ENCODE measurements at places on chromosomes 12 and 14.

DNA sequence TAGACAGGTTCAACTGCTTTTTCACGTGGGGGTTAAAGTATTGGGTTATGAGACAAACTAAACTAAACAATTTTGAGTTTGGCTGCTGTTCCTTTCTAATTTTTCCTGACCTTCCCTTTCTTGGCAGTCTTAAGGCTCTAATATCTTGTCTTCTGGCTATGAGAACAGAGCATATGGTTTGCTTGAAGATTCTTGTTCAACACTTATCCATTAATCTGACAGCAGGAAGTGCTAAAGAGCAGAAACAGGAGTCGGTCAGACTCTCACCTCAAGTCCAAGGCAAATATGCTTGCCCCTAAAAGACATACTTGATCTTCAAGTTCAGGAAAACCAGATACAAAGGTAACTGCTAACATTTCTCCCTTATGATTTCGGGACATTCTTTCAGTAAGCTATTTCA lies 52.6 kb upstream of the KCNJ8 start:
- DNase-seq = peak; percentile 58

GRCh38 chr14:105864651-105865265 lies 338.4 kb downstream of the TMEM121 start:
- no peak for DNase-seq

- DNase-seq = no peak
These were observed 268.5 kb downstream of the ALG10B start for GRCh38 chr12:38585086-38585485.

DNA sequence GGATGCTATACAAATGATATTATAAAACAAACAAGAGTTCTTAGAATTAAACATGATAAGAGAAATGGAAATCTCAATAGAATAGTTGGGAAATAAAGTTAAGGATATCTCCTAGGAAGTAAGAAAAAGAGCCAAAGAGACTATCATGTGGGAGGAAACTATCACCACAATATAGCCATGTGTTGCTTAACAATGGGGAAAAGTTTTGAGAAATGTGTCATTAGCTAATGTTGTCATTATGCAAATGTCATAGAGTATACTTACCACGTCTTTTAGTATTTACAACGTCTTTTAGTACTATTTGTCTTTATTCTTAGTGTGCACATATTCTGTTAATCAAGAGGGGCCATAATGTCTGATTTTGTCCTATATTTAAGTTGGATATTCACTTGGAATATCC lies 58.7 kb downstream of the ZNF641 start:
- DNase-seq = no peak

GRCh38 chr12:76084863-76085519 lies 506 bp upstream of the NAP1L1 start:
- peak; percentile 73 for DNase-seq

- DNase-seq = no peak
These were observed 19.3 kb downstream of the JAG2 start for GRCh38 chr14:105149146-105149781.

GRCh38 chr12:46948936-46949545 lies 123.2 kb upstream of the SLC38A4 start:
- no peak for DNase-seq

GRCh38 chr14:35079742-35080141 lies 33.7 kb downstream of the FAM177A1 start:
- no peak for DNase-seq

DNA sequence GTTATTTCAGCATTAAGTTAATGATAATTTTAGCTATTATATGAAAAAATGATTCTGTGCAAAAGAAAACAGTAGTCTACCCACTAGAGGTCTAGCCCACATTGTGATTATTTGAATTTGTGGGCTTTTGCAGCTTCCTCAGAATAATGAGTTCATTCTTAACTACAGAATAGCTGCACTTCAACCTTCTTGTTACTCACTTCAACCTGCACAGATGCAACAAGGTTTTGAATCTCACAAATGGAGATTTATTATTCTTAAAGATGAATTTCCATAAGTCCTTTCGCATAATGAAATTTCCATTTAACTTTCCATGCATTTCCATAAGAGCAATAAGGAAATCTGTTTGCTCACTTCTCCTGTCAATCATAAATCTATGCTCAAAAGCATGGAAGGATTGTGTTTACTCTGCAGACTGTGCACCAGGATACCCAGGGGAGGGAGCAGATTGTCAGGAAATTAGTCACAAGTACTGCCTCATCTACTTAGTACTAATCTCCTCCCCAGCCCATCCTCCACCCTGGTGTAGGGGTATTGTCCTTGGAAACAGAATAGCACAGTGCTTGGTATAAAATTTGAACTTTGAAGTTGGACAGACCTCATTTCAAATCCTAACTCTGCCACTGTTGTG lies 24.1 kb downstream of the PTGER2 start:
- DNase-seq = peak; percentile 95

GRCh38 chr14:98798099-98798498 lies 473.9 kb downstream of the BCL11B start:
- DNase-seq = no peak

DNA sequence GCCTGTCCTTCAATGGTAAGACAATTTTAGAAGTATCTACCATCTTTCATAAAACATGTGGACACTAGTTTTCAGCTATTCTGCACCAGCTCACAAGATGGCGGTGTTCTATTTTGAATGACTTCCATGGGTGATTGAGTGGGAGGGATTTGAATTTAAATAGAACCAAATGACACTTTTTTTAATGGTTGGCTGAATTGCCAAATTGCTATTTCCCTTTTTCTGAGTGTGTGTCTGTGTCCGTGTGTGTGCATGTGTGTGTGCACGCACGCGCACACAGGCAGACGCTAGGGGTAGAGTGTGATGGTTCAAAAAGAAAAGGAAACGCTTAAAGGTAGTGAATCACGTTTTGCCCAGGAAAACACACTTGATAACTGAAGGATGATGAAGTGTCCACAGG lies 362.6 kb downstream of the DAD1 start:
- DNase-seq = peak; percentile 19

DNA sequence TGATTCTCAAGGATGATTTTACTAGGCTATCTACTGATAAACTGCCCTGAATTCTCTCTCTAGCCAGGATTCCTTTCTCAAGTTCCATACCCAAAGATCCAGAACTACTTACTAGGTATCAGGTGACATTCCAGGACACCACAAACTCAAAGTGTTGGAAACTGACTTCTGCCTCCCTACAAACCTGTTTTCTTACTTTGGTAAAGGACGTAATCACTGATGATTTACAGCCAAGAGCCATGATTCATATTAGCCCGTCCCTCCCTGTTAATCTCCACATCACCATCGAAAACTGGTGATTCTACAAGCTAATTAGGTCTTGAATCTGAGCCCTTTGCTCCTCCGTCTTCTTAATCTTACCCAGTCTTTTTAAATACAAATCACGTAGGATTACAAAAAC lies 1.0 kb upstream of the ATG14 start:
- DNase-seq = no peak

GRCh38 chr12:122195405-122195804 lies 8.1 kb upstream of the B3GNT4 start:
- DNase-seq = no peak

- peak; percentile 56 for DNase-seq
These were observed 572.5 kb downstream of the DIO2 start for GRCh38 chr14:79638672-79639266.

DNA sequence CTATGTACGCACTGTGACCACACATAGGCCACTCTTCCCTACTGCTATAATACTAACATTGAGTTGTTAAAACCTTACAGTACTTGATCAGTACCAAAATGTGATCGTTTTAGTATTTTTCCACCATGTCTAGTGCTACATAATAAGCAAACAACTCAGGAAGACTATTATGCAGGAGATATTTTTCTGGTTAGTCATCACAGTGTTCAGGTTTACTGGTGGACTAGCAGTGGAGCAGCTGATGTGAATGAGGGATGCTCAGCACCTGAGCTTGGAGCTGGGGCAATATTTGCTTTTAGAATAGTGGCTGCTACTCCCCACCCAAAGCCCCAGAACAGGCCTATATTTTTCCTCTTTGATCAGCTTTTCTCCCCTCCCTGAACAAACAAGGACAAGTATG lies 513.1 kb downstream of the KCNH5 start:
- no peak for DNase-seq

GRCh38 chr12:82886671-82887340 lies 200.1 kb downstream of the TMTC2 start:
- DNase-seq = no peak

DNA sequence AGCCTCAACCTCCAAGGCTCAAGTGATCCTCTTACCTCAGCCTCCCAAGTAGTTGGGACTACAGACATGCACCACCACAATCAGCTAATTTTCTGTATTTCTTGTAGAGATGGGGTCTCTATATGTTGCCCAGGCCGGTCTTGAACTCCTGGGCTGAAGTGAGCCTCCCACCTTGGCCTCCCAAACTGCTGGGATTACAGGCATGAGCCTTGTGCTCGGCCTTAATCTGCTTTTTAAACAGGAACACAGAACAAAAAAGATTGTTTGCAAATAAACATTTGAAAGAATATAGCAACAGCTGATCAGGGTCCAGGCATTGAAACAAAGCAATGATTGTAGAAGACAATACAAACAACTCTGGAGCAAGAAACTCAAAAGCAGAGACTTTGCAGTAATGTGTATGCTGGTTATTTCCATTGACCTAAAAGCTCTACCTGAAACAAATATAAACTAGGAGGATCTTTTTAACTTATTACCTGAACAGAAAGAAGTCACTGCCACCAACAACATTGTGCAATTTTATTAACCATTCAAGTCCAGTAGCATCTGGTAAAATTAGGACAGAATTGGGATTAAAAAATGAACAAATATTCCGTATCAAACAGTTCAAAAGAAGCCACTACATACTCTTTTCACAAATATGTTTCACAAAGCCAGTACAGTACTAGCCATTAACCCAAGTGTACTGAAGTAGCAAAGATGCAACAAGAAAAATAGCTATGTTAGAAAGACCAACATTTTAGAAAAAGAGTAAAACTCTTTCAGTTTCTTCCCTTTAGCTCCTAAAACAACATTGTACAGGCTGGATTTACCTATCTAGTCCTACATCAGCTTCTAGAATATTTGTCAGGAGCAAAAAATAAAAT lies 14.2 kb downstream of the AMN1 start:
- no peak for DNase-seq

- DNase-seq = no peak
These were observed 70.7 kb downstream of the C12orf75 start for GRCh38 chr12:105401198-105401597.

GRCh38 chr14:61516118-61516743 lies 179.1 kb upstream of the HIF1A start:
- DNase-seq = no peak

GRCh38 chr12:19462406-19462805 lies 23.1 kb downstream of the AEBP2 start:
- DNase-seq = no peak

- DNase-seq = no peak
These were observed 20.8 kb downstream of the STX2 start for GRCh38 chr12:130818272-130818634.

GRCh38 chr14:74301594-74302151 lies 1.1 kb downstream of the ABCD4 start:
- DNase-seq = no peak

DNA sequence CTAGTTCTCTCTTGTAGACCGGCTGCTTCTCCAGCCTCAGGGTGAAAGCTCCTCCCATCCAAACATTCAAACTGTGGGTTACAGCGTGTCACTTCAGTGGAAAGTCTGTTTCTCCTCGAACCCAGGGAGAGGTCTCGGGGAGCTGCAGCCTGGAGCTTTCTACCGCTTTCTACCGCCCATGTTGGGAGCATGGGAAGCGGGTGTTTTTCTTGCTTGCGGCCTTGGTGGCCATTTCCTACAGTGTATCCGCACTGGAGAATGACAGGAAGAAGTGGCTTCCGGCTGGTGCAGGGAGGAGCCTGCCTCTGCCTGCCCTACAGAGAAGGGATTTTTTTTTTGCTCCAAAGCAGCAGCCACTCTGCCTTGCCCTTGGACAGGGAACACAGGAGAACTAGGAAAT lies 21.2 kb downstream of the ZFP36L1 start:
- DNase-seq = no peak

DNA sequence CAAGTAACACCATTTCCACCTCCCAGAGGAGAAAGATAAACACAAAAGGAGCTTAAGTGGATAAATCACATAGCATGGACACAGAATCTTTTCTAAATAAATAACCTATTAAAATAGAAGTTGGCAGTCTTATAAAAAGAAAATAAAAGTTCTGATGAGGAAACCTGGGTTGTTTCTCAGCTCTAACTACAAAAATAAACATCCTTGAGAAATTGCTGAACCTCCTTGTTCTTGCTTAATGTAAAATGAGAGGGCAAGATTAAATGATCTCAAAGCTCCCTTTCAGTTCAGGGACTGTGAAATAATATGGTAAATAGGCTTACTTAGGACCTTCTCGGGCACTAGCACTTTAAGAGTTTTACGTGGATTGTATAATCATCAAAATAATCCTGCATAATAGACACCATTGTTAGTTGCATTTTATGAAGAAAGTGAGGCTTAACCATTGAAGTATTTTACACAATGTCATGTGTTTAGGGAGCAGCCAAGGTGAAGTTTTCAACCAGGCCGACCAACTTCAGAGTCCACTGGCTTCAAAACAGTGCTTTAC lies 214.0 kb upstream of the NOVA1 start:
- peak; percentile 33 for DNase-seq

GRCh38 chr14:100138082-100138787 lies 21.2 kb downstream of the DEGS2 start:
- no peak for DNase-seq

- DNase-seq = no peak
These were observed 21.8 kb upstream of the SPPL3 start for GRCh38 chr12:120925740-120926563.

DNA sequence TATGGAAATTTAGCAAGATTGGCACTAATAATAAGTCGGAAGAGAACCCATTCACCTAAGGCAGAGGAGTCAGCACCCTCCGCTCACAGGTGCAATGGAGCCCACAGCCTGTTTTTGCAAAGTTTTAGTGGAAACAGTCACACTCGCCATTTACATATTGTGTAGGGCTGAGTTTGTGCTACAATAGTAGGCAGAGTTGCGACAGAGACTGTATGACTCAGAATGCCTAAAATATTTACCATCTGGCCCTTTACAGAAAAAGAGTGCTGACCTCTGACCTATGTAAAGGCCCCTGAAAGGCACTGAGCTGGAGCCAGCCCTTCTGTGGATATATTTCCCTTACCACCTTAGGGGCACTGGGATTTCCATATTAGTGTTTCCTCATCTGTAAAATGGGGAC lies 79.0 kb downstream of the PRIMA1 start:
- DNase-seq = no peak

GRCh38 chr14:35940291-35940690 lies 114.2 kb downstream of the BRMS1L start:
- no peak for DNase-seq

GRCh38 chr14:56199982-56200577 lies 81.9 kb downstream of the PELI2 start:
- DNase-seq = no peak

- no peak for DNase-seq
These were observed 356.0 kb upstream of the CLEC14A start for GRCh38 chr14:38611928-38612327.
